Renal pelvis (tissue), 12 donors: ENCODE measurements at places on chromosomes 5 and 9.

DNA sequence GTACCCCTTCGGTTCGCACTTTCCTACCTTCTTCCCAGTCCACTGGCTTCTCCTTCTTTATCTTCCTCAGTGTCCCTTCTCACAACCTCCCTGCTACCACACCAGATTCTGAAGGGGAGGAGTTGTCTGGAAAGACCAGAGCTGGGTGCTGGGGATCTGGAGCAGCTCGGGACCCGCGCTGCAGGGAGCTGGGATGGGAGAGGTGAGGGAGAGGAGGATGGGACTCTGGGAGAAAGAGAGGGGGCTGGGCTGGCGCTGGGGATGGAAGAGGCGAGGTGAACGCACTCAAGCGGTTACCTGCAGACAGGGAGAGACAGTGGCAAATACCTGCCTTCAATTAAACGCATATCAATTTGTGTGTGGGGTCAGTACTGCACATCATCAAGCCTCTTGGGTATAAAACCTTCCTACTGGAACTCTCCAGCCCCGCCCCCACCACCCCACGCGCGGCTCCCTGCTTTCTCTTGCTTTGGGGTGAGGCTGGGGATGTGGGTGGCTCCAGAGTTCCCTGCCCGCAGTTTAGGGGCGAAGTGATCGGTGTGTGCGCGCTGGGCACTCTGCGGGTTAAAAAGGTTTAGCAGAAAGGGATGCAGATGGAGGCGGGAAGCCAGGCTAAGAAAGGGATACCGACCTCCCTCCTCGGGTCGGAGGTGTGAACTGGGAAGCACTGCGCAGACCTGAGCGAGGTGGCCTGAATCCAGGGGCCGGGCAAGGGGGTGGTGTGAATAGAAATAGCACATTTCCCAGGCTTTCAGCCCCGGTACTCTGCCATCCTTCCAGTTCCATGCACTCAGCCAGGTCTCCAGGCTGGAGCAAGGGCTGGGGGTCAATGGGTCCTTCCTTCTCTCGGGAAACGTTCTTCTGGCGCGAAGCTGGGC is 977 bp upstream of the PAM start:
- peak; percentile 22 for DNase-seq

DNA sequence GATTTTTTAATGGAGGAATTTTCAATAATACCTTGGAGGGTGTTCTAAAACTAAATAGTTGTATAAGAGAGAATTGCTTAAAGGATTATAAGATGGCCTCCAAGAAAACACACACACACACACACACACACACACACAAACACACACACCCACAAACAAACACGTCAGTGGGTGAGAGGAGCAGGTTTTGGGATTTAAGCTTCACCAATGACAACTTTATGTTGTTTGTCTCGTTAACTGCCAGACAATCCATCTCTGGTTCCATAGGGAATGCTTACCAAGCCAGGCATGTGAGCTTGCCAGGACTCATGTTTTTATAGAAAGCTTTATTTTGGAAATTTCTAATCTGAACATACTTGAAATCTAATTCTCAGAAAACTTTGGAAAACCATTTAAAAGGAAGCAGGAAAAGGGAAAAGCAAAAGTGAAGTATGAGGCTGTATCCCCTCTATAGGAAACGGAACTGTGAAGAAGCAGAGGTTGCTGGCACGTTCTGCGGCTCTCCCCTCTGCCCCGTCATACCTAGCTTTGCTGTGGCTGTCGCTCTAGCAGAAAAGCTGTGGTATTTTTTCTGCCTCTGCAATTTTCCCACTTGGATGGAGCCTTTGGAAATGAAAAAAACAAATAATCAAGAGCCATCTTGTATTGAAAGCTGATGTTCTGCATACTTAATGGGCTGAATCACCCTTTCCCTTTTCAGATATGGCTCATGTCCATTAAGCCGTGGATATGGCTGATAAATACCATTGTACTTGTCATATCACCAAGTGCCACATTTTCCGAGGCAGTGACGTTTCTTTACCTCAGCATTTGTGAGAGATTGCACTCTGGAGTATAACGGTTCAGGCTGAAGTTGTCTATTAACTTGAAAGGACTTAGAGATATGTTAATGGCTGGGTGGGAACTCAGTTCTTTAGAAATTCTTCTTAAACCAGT is 112.7 kb downstream of the NTRK2 start:
- no peak for DNase-seq

DNA sequence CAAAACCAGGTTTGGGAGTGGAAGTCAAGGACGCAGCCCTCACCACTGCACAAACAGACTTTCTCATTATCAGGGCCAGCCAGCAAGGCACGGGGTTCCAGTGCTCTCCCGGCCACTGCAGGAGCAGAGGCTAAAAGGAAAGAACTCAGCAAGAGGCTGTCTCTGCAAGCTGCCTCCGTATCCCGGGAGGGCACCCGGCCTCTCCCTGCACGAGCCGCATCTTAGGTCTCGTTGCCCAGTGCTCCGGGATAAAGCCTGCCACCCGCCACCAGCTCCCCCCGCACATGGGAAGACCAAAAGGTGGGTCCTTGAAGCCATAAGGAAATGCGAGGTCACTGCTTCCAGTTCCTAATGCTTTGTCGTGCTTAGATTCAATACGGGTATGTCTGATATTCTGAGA is 117.2 kb upstream of the SARDH start:
- no peak for DNase-seq

DNA sequence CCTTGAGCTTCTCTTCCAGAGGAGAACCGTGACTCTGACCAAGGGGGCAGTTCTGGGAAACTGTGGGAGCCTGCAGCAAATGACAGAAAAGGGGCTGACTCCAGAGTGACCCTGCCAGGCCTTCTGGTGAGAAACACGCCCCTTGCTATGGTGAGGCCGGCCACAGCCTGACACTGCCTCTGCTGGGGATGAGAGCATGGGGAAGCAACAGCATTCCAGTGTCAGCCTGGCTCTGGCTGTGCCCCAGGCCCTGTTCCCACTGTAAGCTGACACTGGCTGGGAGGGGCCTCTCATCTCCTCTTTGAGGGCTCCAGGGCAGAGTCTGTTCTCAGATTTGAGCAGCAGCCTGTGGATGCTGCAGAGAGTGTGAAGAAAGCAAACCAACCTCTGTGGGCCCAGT is 180.0 kb upstream of the IL12B start:
- peak; percentile 77 for DNase-seq

- no peak for DNase-seq
Observed at GRCh38 chr9:107620801-107621200, 131.2 kb upstream of the KLF4 start.

- DNase-seq, result no peak
Observed at GRCh38 chr5:60230456-60230855, 336.9 kb upstream of the PDE4D start.

DNA sequence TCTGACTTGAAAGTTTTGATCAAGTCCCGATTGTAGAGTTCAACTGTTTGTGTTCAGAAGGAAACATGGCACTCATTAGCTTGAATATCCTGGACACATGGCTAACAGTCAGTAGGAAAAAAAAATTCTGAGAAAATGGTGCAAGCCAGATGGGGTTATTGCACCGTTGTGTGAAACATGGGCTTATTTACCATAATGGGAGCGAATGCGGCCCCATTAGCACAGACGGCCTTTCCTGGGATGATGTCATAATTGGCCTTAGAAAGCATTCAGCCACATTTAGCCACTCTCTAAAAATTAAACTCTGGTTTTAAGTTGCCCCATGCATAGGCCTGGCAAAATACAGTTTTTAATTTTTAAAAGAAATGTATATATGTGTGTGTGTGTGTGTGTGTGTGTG is 112.1 kb downstream of the IRX2 start:
- DNase-seq, result no peak

GRCh38 chr5:92741906-92742305 is 839.1 kb downstream of the NR2F1-AS1 start:
- no peak for DNase-seq

GRCh38 chr9:35935261-35935660 is 22.7 kb downstream of the OR2S2 start:
- DNase-seq, result no peak

DNA sequence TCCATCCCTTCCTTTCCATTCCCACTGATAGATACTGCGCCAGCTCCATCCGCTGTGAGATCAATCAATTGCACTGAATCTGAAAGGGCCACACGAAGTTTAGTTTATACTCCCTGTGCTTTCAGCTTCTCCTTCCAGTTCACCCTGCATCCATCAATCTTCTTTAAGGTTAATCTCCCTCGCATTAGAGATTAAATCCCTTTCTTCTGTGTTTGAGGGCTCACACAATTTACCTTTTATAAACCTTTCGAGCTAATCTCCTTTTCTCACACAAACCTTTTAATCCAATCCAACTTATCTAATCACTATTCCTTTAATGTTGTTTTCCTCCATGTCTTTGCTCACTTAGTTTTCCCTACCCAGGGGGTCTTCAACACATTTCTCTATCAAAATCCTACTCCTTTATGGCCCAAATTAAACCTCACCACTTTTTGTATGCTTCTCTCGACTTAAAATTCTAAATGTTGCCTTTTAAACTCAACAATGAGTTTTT is 64.6 kb upstream of the HAPLN1 start:
- no peak for DNase-seq

- no peak for DNase-seq
Observed at GRCh38 chr5:40441733-40442132, 238.0 kb upstream of the PTGER4 start.

DNA sequence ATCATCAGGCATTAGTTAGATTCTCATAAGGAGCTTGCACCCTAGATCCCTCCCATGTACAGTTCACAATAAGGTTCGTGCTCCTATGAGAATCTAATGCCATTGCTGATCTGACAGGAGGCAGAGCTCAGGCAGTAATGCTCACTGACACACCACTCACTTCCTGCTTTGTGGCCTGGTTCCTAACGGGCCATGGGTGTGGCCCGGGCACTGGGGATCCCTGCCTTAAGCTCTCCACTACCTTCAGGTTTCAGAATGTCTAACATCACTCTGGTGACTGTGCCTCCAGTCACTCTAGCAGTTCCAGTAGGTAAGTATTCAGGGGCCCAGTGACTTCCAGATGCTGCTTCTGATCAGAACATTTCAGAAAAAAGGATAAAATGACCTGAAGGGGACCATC is 152.4 kb downstream of the LRRC70 start:
- no peak for DNase-seq

- DNase-seq, result peak; percentile 76
Observed at GRCh38 chr9:95131023-95131943, 186.2 kb downstream of the FANCC start.

DNA sequence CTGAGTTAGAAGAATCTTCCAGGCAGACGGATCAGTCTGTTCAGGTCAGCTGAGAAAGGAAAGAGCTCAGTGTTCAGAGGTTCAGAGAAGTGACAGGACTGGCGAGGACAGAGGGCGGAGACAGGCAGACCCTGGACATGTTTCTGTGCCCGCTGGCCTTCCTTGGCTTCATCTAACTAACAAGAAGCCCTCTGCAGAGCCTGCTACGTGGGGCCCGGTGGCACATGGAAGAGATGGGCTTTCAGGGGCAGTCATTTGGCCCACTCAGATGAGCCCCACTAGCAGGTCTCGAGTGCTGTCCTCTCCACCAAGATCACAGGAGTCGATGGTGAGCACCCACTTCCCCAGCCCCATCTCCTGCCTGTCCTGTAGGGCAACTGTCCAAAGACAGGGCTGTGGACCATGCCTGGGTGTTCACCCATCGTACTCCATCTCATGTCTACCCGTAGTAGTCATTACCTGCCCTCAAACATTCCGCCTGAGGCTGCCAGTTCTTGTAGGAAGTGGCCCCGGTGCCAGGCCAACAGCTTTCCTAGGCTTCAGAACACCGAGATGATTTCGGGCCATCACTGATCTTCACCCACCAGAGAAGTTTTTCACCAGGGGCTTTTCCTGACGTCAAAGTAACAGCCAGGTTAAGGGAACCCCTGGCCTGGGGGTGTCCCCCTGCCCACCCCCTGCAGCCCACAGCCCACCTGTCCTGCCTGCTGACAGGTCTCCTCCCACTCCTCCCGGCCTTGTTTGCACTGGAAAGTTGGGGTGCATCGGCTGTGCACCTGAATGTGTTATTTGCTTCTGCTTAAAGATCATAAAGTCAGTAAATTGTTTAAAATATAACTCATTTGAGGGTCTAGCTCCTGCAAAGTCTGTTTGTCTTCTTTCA is 14.0 kb downstream of the IRX2 start:
- no peak for DNase-seq

- DNase-seq, result no peak
Observed at GRCh38 chr5:32551865-32552264, 33.5 kb upstream of the SUB1 start.

DNA sequence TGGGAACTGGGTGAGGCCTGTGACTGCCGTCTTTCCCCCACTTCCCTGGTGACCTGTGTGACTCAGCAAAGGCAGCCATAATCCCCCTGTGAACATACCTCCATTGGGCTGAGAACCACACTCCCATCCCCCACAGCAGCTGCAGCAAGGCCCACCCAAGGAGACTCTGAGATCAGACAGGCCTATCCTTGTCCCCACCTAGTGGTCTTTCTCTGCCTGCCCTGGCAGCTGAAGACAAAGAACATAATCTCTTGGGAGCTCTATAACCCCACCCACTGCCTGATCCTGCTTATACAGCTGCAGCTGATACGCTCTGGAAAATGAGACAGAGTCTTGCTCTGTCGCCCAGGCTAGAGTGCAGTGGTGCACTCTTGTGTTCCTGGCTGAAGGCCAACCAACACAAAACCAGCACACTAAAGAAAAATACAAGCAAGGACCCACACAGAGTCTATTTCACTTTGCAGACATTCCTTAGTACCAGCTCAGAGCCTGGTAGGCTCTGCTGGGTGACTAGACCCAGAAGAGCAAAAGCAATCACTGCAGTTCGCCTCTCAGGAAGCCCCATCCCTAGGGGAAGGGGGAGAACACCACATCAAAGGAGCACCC is 106.7 kb downstream of the MCTP1 start:
- DNase-seq, result peak; percentile 36

GRCh38 chr9:91882627-91883026 is 67.4 kb downstream of the ROR2 start:
- no peak for DNase-seq

DNA sequence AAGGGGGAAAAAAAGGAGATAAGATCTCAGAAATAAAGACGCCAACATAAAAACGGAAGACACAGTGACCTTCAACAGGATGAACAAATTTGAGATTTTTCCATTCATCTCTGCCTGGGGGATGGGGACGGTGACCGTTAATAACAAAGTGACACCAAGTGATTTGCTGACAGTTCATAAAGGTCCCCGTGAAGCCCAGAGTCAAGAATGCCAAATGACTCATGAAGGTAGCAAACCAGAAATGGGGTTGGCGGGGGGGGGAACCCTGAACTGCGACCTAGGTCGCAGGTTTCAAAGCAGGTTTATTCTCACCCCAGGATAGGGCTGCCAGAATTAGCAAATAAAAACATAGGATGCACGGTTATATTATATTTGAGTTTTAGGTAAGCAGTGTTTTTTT is 21.1 kb upstream of the SHB start:
- no peak for DNase-seq

DNA sequence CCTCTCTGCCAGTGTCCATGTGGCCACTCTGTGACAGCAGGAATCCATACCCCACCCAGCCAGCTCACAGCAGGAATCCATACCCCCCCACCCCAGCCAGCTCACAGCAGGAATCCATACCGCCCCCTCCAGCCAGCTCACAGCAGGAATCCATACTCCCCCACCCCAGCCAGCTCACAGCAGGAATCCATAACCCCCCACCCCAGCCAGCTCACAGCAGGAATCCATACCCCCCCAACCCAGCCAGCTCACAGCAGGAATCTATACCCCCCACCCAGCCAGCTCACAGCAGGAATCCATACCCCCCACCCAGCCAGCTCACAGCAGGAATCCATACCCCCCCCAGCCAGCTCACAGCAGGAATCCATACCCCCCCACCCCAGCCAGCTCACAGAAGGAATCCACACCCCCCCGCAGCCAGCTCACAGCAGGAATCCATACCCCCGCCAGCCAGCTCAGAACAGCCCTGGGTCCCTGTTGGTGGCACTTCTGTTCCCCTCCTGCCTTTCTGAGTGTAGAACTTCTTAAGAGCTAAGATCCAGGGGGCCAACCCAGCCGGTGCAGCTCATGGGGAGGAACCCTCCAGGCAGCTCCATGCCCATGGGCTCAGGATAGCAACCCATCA is 8.4 kb upstream of the RXRA start:
- DNase-seq, result no peak
